Cardiac muscle cell (in vitro differentiated cells and primary cell): ENCODE measurements at places on chromosomes 2 and 18. TPM values are rescaled to one million over a fixed set of nuclear protein-coding genes. Genes with fewer than 3 reads are reported as not detected.

DNA sequence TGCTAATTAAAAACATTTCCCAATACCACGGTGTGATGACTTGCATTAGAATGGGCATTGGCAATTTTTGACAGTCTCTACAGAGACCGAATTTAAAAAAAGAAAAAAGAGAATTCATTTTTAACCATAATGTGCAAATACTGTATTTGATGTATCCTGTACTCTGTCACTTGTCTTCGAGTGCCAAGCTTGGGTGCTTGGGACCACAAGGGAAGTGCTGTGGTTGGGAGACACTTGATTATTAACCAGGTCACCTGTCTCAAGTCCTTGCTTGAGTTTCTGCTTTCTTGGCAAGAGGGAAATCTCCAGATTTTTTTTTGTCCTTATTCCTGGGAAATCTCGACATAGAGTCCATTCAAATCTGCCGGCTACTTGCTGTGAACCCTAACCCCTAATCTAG is 209.0 kb downstream of the MC4R start:
- no peak for DNase-seq

The HSBP1L1 gene
- polyA plus RNA-seq = 4.0 and 4.4 TPM in 2 replicates

DNA sequence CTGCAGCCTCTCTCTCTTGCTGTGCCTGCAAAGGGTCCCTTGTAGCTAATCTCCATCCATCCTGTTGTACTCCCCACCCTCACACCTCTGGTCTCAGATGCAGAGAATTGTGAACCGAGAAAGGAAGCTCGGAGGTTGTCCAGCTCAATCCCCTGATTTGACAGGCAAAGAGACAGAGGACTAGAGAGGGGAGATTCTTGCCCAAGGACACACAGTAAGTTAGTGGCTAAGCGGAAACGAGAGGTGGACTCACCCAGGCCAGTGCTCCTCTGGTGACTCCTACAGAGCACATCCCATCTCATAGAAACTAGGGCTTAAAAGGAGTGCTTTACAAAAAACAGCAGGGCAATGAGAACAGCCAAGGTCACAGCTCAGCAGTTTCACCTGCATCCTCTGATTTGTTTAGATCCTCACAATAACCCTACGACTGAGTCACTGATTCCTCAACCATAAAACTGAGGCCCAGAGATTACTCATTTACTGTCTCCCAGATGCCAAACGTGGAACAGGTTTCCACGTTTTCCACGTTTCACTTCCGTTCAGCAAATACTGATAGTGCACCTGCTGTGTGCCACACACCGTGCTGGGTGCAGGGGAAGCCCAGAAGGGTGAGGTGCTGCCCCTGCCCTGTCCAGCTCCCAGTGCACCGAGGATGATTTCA is 22.1 kb downstream of the EHD3 start:
- no peak for DNase-seq

DNA sequence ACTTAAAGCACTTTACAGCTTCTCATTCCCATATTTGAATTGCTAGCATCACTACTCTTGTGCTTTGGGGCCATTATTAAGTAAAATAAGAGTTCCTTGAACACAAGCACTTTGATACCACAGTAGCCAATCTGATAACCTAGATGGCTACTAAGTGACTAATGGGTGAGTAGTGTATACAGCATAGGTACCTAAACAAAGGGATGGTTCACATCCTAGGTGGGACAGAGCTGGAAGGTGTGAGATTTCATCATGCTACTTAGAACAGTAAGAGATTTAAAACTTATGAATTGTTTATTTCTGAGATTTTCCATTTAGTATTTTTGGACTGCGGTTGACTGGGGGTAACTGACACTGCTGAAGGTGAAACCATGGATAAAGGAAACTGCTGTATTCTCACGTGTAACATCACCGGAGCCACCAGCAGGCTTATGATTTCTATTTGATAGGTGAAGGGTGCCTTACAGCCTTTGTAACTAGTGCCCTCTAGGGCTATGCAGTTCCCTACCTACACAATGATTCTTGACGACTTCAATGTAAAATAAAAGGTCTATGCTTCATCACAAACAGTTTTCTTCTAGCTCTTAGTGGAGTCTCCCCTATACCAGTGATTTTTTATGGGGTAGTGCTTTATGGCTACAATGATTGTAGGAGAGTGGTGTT is 22.1 kb upstream of the CRIM1 start:
- DNase-seq = peak; percentile 5

GRCh38 chr2:176747506-176747905 is 465.1 kb upstream of the HNRNPA3 start:
- no peak for DNase-seq

- no peak for DNase-seq
These were observed 12.4 kb downstream of the KIF5C start for GRCh38 chr2:148887350-148888002.

DNA sequence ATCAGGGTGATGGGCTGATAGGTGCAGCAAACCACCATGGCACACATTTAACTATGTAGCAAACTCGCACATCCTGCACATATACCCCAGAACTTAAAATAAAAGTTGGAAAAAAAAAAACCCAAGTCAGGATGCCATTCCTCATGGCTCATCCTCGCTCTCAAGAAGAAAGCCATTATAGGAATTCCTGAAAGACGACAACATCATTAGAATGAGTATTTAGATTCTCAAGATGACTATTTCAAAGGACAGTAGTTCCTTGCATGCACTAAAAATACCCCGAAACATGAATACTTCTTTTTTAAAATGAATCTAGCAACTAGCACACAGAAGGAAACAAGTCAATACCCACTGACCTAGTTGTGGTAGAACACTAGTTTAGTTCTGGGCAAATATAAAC is 285.8 kb upstream of the REV1 start:
- no peak for DNase-seq

GRCh38 chr2:171513719-171514160 is 8.5 kb upstream of the CYBRD1 start:
- no peak for DNase-seq

DNA sequence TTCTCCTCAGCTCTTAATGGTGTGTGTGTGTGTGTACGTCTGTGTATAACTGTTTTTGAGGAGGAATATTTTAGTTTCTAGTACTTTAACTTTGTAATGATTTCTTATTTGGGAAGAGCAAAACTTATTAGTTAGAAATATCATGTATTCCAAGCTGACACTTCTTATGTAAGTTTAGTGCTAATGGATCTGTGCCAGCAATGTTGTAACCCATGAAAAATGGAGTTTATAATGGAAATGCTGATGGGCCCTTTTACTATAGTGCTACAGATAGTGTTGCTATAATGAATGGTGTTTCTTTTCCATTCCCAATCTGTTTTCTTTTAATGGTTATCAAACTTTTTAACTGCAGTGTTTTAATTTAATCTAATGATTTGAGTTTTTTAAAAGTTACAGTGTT is 49.8 kb upstream of the OTX1 start:
- no peak for DNase-seq

The SGO2 gene
- polyA plus RNA-seq = 8.1 and 26.8 TPM in 2 replicates

The ACVR1C gene
- not detected in 2 replicates for polyA plus RNA-seq

DNA sequence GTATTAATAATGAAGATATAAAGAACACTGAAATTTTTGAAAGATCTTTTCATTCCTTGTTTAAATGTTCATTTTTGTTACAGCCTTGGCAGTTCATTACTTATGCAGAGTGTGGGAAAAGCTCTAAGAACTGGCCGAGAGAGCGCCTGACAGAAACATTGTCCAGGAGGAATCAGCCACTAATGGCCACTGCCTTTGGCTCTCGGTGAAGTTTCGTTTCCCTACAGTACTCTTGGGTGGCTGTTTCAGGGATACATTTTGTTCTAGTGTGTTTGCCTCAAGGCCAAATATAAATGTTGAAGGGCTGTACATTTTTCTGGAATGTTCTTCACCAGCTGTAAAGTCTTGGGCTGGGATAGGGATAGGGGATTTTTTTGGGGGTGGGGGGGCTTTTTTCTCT is 10.7 kb downstream of the SPTBN1 start:
- DNase-seq = peak; percentile 62

DNA sequence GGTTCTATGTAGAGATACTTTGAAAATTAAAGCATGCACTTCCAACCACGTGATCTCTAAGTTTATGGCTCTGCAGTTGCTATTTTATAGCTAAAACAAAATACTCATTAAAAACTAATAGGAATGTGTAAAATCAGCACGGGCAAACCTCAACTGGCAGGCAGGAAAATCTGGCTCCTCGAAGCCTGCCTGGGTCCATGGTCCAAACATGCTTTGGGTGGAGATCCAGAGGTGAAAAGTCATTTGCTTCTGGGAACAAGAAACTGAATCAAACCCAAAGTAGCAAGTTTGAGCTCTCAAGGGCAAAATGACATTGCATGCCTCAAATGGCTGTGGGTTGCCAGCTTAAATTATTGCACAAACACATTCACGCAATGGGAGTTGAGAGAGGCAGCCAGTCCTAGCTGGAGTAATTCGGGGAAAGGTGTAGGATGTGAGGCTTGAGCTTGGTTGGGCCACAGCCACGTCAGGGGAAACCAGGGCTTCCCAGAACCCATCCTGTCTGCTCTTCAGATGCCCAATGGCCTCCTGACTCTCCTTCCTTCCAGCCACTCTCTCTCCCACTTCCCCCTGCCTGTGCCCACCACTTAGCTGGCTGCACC is 75.2 kb upstream of the LCLAT1 start:
- DNase-seq = no peak

- peak; percentile 55 for DNase-seq
These were observed 10.4 kb downstream of the TBR1 start for GRCh38 chr2:161426455-161426921.

DNA sequence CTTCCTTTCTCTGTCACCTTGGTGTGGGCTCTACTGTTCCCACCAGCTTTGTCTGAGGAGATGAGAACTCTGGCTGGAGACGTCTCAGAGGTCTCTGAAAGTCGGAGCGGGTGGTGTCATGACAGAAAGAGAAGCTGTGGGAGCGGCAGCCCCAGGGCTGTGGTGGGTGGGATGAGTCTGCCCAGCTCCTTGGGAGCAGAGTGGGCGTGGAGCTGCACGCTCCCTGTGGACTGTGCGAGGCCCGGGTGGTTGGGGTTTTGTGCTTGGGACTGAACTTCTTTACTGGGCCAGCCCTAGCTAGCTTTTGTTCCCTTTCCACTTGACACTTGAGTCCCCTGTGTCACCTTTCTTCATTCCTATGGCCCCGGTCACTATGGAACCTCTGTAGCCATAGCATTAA is 10.4 kb downstream of the TOGARAM2 start:
- no peak for DNase-seq

DNA sequence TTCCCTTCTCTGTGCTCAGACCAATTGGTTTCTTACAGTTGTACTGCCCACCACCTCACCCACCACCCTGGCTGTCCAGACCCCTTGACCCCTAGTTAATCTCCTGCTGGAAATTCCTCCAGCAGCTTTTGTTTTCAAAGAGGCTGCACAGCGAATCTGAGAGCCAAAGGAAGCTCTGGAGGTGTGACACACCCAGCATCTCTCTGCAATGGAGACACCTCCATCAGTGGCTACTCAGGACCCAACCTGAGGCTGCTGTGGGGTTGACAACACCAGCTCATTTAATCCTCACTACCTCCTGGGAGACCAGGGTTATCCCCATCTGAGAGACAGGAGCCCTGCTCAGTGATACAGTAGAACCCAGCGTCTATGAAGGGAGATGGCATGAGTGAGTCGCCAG is 86.4 kb downstream of the BIN1 start:
- DNase-seq = no peak

DNA sequence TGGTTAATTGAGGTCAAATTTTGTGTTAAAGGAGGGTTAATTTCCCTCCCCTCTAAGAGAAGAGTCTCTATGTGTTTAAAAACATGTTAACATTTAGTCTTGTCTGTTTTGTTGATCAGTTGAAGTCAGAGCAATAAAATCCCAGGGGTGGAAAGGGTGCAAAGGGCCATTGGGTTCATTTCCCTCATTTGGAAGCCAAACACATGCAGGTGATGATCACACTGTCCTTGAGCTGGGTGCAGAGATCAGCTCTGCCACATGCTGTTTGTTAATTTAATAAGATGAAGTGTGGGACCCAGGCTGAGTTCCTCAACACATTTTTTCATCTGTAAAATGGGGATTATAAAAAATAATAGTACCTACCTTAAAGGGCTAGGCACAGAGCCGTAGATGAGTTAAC is 260.9 kb downstream of the LPIN1 start:
- no peak for DNase-seq

DNA sequence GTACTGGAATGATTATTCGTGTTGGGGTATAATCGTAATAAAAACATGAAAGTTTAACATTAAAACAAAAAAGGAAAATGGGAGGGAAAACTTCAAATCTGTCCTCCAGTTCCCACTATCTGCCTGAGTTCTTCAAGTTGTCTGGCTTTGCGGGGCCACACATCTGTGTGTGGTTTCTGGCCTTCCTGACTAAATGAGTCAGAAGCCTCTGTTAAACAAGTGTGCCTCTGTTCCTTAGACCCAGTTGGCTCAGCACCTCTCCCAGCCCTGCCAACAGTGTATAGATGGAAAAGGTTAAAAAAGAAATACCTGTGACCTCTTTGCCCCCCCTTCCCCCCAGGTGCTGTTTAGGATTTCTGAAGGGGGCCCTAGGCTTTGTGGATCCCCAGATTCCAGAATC is 30.2 kb downstream of the XDH start:
- peak; percentile 90 for DNase-seq

DNA sequence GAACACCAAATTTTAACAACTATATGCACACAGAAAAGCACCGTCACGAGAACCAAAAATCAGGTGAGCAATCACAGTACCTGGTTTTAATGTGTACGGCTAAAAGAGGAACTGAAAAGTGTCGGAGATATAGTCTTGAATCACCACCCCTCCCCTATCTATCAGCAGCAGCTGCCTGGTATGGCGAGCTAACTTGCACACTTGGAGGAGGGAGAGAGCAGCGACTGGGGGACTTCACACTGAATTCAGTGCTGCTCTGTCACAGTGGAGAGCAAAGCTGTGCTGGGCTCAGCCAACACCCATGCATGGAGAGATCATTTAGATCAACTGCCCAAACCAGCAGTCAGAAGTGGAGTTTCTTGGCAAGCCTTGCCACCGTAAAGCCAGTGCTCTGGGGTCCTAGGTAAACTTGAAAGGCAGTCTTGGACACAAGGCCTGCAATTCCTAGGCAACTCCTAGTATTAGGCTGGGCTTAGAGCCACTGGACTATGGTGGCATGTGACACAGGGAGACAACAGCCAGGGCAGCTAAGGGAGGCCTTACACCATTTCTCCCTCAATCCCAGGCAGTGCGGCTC is 89.2 kb upstream of the CD226 start:
- no peak for DNase-seq

DNA sequence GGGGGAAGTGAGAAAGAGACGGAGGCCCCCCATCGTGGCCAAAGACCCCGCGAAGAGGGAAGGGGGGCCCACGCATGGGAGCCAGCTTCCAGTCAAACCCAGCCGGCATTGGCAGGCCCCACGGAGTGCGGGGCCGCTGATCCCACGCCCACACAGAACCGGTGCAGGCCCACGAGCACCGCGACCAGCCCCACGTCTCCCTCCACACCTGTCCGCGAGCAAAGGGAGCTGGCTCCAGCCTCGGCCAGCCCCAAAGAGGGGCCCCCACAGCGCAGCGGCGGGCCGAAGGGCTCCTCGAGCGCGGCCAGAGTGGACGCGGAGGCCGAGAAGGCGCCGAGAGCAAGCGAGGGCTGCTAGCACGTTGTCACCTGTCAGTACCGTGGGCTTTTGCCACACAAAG is 125.0 kb upstream of the TWIST2 start:
- no peak for DNase-seq

DNA sequence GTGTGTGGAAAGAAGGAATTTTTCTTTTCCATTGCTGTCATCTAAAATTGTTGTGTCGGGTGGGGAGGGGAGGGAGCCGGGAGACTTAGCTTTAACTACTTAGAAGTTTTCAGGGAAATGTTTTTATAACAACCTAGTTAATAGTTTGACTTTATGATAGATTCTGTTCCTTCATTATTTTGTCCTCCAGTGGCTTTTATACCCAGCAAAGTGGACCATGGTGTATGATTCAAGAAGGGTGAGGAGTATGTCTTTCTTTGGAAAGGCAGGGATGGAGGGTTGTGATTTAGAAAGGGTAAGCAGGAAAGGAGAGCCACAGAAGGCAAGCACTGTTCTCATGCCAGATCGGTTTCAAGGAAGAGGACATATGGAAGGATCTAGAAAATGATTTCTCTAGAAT is 261.8 kb downstream of the NEDD4L start:
- no peak for DNase-seq
